ENCODE measurements at places on chromosomes 12 and 14. TPM values are rescaled to one million over a fixed set of nuclear protein-coding genes. Genes with fewer than 3 reads are reported as not detected.

Gene CPNE6
- total RNA-seq = not detected

DNA sequence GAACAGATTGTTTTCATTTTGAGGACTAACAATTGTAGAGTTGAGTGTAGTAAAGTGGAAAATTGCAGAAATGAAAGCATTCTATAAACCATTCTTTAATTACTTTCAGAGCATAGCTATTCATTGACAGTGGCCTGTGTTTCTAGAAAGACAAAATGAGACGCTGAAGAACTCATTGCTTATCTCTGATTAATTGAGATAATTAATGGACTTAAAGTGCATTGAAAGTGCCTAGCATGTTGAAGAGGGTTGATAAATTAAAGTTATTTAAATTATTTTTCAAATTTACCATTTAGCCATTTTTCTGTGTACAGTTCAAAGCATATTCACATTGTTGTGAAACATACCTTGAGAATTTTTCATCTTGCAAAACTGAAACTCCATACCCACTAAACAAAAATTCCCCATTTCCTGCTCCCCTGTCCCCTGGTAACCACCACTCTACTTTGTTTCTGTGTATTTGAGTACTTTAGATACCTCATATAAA, 57.4 kb downstream of the DAAM1 start:
- no peak for DNase-seq
- H3K4me3 ChIP-seq = no peak overlapping the region
- no peaks in the 10 kb centered on the region for H3K36me3 ChIP-seq
- H3K27me3 ChIP-seq = no peaks in the 10 kb centered on the region
- H3K4me1 ChIP-seq = no peaks in the 10 kb centered on the region

DNA sequence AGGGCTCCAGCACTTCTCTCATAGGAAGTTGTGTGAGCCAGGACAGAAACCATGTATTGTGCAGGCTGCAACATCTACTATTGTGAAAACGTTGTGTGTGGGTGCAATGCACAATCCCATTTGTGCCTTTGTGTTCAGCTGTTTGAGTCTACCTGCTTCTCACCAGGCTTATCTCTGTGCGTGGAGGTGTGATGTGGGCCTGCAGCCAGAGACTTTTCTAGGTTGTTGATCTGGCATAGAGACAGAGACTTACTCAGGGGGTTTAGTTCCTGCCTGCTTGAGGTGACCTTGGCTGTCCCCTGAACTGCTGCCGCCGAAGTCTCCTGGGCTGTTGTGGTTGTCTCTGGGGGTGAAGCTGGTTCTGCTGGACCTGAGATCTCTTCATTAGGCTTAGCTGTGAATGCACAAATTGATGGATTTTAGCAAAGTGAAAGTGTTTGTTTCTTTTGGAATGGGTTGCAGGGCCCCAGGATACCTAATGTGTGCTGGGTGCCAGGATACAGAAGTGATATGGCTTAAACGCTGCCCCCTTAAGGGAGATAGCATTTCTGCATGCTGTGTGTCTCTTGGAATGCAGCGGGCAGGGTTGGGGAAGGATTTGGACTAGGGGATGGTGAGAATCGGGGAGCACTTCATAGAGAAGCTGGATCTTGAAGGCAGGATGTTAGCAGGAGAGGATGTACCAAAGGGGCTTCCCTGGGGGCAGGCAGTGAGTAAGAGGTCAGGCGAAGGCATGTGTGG, 2.5 kb downstream of the LACRT start:
- no peaks in the 10 kb centered on the region for H3K36me3 ChIP-seq
- no peak for DNase-seq
- H3K27me3 ChIP-seq = no peaks in the 10 kb centered on the region
- H3K4me3 ChIP-seq = no peak overlapping the region

- no peaks in the 10 kb centered on the region for H3K4me1 ChIP-seq
- no peak overlapping the region for H3K4me3 ChIP-seq
- H3K27ac ChIP-seq = no peak overlapping the region
Measured at GRCh38 chr14:22338917-22339715, 249.9 kb downstream of the DAD1 start.

GRCh38 chr12:112107306-112108201, 1.0 kb downstream of the NAA25 start:
- H3K27ac ChIP-seq = peak overlapping the region; percentile 95
- no peaks in the 10 kb centered on the region for H3K27me3 ChIP-seq

Gene KLHDC1
- 1.9 TPM for total RNA-seq

DNA sequence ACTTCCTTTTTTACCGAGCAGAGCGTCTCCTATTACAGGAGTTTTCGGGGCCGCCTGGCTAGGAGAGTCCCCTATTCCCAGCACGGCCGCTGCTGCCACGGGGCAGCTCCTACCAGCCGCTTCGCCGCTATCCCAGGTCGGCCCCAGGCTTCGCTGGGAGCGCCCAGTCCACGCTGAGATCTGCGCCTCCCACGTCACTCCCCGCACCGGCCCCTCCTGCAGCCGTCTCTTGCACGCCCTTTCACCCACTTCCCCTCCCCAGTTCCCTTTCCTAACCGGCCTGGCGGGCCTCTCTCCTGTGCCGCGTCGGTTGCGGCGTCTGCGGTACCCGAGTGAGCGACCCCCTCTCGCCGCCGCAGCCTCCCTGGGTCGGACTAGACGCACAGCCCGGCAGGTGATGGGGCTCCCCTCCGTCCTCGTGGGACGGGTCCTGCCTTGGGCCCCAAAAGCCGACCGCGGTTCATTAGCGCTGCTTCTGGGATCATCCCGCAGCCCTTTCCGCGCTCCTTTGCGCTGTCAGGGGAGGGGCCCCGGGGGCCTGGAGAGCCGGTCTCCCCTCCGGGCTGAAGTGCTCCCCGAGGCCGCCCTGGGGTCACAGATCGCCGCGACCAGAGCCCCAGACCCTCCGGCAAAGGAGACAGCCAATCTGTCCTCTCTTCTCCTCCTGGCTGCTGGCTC, 1318.4 kb downstream of the TMEM121 start:
- peak overlapping the region; percentile 71 for H3K4me3 ChIP-seq
- H3K4me1 ChIP-seq = peaks cover 12% of the 10 kb centered on the region
- DNase-seq = no peak
- peak overlapping the region; percentile 96 for H3K27ac ChIP-seq

Gene NR1H4
- total RNA-seq = 106 TPM

Gene RAD51AP1
- total RNA-seq = 14.9 TPM

Gene CLEC6A
- total RNA-seq = not detected

DNA sequence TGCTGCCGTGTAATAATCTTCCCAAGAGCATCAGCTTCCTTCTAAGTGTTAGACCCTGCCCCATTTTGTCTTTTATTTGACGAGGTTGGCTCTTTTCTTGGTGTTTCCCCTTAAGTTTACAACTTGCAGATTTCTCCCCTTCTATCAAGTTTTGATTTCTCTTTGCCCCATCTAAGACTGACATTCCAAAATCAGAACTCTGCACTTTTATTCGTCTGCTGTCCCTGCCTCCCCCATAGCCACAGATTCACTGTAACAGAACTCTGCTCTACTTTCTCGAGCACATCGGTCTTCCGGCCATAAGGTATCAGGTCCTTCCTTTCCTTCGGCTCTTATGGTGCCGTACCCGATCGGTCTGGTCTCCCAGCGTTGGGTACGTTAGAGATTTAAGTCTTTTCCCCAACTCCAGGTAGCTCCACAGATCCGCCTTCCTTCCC, 563 bp downstream of the DCP1B start:
- H3K4me3 ChIP-seq = peak overlapping the region; percentile 74
- H3K4me1 ChIP-seq = peaks cover 14% of the 10 kb centered on the region
- DNase-seq = no peak
- H3K27ac ChIP-seq = peak overlapping the region; percentile 94

Gene PPM1H
- 5.7 TPM for total RNA-seq

GRCh38 chr12:89140602-89141238, 211.6 kb downstream of the DUSP6 start:
- H3K4me1 ChIP-seq = peaks cover 1% of the 10 kb centered on the region
- no peak overlapping the region for H3K4me3 ChIP-seq
- no peaks in the 10 kb centered on the region for H3K36me3 ChIP-seq

- no peaks in the 10 kb centered on the region for H3K36me3 ChIP-seq
- DNase-seq = no peak
- H3K4me3 ChIP-seq = no peak overlapping the region
- peak overlapping the region; percentile 94 for H3K27ac ChIP-seq
Measured at GRCh38 chr12:47376927-47377326, 297.2 kb upstream of the AMIGO2 start.

Gene DPY19L2
- total RNA-seq = 0.42 TPM

Gene ERP27
- 0.59 TPM for total RNA-seq

DNA sequence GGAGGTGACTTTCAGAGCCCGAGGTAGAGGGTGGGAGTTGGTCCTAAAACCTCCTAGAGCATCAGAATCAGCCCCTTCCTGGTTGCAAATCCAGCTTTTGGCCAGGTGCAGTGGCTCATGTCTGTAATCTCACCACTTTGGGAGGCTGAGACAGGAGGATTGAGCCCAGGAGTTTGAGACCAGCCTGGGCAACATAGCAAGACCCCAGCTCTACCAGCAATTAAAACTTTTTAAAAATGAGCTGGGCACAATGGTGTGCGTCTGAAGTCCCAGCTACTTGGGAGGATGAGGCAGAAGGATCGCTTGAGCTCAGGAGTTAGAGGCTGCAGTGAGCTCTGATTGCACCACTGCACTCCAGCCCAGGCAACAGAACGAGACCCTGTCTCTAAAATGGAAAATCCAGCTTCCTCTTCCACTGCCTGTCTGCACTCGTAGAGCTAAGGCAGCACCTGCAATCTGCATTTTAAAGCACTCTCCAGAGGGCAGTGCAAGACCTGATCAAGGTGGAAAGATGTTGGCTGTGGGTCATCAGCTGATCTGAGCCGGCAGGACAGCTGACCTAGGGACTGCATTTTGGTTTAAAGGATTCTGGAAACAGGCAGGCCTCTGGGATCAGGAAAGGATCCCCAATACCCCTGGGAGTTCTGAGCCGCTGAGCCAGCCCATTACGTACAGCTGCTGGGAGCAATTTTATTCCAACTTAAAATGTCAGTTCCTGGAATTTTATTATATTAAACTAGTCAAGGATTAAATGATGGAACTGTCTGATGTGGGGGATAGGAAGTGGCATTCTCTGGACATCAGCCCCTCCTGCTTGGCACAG, 1.8 kb upstream of the TESC start:
- DNase-seq = no peak
- peaks cover 12% of the 10 kb centered on the region for H3K4me1 ChIP-seq
- no peak overlapping the region for H3K27ac ChIP-seq
- no peak overlapping the region for H3K4me3 ChIP-seq
- H3K36me3 ChIP-seq = no peaks in the 10 kb centered on the region

Gene GDF3
- not detected for total RNA-seq

DNA sequence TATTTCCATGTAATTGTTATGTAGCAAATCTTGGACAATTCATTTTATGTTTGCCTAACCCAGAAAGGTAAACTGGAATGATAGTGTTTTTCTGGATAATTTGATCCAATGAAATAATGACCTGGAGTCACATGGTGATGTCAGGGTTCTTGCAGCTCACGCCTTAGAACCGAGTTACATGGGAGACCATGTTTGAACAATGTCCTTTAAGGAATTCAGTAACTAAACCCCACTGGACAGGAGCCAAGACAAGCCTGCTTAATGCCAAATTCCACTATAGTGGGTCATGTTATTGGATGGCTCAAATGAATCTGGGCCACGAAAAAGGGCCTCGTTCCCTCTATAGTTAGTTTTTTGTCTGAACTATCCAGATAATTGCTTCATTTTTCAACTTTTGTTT, 255.8 kb upstream of the HMGA2 start:
- no peak overlapping the region for H3K4me3 ChIP-seq
- no peaks in the 10 kb centered on the region for H3K27me3 ChIP-seq
- DNase-seq = no peak
- H3K27ac ChIP-seq = no peak overlapping the region

- peaks cover 14% of the 10 kb centered on the region for H3K4me1 ChIP-seq
- H3K27me3 ChIP-seq = no peaks in the 10 kb centered on the region
- H3K36me3 ChIP-seq = no peaks in the 10 kb centered on the region
- no peak overlapping the region for H3K4me3 ChIP-seq
- H3K27ac ChIP-seq = no peak overlapping the region
Measured at GRCh38 chr12:116630762-116631161, 71.6 kb downstream of the MAP1LC3B2 start.

Gene EMP1
- total RNA-seq = 2.1 TPM

Gene AMHR2
- 0.67 TPM for total RNA-seq

DNA sequence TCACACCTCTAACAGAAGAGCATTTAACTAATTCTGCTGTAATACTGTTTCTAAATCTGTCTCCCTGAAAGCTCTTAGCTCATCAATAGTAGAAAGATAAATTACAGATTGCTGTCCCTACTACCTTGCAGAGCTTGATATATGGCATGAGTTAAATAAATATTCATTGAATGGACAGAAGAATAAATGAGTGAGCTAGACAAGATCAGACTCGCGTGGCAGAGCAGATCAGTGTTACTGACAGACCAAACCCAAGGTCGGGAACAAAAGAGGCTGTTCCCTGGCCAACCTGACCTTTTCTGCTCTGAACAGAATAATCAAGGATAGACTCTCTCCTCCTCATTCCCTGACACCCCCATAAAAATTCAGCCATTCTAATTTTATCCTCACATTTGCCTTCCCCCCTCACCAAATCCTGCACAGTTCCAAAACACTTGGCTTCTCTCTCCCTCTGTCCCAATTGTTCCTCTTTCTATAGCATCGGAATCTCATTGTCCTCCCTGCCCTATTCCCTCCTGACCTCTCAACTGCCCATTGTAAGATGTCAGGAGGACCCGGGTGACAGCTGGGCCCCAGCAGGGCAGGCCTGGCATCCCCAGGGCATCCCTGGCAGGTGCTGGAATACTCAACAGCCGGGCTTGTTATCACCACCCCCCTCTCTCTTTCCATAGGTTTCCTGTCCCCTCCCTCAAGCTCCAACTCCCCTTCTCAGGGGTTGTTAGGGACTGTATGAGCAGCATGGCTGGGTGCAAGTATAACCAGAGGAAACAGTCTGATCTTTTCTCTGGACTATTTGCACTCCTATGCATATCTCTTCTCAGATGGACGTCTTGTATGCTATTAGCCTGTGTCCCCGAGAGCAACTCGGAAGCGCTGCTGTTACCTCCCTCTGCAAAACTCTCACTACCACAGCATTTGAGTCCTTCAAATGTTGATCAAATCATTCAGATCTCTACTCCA, 19.9 kb downstream of the NEUROD4 start:
- H3K27ac ChIP-seq = no peak overlapping the region
- no peaks in the 10 kb centered on the region for H3K36me3 ChIP-seq
- DNase-seq = no peak

DNA sequence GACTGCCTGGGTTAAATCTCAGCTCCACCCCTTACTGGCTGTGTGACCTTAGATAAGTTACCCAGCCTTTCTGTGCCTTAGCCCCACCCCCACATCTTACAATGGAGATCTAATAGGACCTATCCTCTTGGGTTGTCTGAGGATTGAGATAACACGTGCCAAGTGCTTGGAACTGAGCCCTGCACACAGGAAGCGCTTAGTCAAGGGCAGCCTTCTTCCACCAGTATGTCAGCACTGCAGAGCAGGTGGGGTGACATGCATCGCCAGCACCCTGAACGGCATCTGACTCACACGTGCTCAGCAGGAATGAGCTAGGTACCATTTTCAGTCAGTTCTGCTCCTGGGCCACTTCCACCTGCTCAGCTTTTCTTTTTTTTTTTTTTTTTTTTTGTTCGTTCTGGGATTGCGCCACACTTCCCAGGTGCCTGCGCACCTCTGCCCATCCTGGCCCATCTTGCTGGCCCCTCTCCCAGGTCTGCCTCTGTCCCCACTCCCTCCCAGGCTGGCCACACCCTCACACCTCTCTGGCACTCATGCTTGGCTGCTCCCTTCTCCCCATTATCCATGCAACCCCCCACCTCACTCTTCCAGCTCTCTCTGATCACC, 19.6 kb downstream of the LGMN start:
- H3K27me3 ChIP-seq = no peaks in the 10 kb centered on the region
- no peaks in the 10 kb centered on the region for H3K4me1 ChIP-seq
- H3K4me3 ChIP-seq = no peak overlapping the region
- H3K36me3 ChIP-seq = peaks cover 18% of the 10 kb centered on the region
- H3K27ac ChIP-seq = no peak overlapping the region

GRCh38 chr14:34722723-34723545, 8.5 kb upstream of the CFL2 start:
- H3K27me3 ChIP-seq = no peaks in the 10 kb centered on the region
- no peaks in the 10 kb centered on the region for H3K36me3 ChIP-seq
- no peak overlapping the region for H3K4me3 ChIP-seq

All from liver (tissue), 10 donors.